ENCODE measurements at places on chromosomes 1 and 21.

- no peak for DNase-seq
Observed at GRCh38 chr1:217342105-217342504, 288.8 kb downstream of the GPATCH2 start.

DNA sequence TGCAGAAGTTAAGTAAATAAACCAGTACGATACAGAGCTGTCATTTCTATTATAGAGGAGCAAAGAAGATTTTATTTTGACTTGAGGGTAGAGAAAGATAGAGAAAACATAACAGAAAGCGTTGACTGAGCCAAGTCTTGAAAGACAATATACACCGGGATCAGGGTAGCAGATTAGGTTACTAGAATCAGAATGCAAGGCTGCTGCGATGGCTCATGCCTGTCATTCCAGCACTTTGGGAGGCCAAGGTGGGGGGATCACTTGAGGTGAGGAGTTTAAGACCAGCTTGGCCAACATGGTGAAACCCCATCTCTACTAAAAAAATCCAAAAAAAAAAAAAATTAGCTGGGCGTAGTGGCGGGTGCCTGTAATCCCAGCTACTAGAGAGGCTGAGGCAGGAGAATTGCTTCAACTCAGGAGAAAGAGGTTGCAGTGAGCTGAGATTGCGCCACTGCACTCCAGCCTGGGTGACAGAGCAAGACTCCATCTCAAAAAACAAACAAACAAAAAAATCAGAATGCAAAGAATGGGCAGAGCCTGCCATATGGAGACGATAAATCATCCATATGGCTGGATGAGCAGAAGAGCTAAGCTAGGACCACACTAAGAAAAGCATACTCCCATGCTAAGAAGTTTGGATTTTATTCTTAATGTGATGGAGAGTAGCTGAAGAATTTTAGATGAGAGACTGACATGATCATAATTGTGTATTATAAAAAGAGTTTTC is 9.9 kb upstream of the ABCD3 start:
- DNase-seq = no peak

- no peak for DNase-seq
Observed at GRCh38 chr1:29901624-29902325, 665.5 kb downstream of the PTPRU start.

DNA sequence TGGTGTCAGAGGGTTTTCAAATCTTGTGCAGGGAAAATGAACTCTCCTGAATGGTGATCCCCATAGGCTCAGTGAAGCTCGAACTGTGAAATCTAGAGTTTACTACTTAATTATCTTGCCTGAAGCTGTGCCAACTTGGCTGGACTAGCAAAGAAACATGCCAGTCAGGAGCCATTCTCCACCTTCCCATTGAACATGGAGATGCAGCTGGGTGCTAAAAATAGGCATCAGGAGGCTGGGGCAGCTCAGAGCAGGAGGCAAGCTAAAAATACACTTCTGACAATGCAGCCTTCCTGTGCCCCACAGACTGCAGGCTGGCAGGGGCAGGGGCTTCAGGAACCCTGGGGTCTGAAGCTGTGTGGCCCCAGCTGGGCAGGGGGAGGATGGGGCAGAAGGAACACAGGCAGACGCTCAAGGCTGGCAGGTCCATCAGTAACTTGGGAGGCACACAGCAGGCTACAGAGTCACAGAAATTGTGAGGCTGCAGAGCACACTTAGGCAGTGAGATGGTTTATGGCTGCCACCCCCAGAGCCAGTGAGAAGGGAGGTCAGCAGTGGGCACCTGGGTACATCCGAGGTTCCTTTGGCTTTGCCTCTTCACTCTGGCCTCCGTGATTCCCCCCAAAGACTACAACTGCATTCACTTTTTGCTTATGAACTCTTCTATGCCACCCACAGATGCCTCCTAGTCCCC is 155.4 kb upstream of the KCND3 start:
- DNase-seq = no peak

DNA sequence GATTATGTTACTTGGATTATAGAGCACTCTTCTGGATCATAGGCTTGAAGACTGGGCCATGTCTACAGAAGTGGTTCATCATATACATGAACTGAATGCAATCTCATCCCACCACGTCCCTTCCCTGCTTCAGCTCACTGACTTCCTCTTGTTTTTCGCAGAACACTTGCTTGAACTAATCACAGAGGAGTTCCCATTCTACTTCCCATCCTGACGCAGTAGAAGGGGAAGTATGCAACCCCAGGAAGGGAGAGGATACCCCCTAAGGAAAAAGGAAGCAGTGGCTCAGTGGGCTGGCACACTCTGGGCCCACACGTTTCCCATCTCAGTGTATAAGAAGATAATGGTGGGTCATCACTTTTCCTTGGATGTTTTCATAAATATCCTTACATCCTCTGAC is 36.2 kb downstream of the CASQ2 start:
- no peak for DNase-seq

DNA sequence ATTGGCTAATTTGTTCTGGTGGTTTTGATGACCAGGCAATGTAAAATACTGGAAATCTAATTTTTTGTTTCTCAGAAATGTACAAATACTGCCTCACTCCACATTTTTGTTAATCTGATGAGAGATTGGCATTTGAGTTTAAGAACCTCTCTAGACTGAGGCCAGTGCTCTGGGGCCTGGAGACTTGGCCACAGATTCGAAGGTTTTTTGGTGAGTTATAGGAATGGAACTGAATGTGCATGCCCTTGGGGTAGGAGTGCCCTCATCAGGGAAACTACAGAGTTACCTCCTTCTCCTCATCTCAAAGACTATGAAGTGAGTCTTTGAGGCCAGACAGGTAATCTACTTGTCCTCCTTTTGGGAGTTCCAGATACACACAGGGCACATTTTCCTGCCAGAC is 347.9 kb downstream of the LTN1 start:
- DNase-seq = no peak

GRCh38 chr1:183687546-183688304 is 34.6 kb upstream of the APOBEC4 start:
- no peak for DNase-seq

DNA sequence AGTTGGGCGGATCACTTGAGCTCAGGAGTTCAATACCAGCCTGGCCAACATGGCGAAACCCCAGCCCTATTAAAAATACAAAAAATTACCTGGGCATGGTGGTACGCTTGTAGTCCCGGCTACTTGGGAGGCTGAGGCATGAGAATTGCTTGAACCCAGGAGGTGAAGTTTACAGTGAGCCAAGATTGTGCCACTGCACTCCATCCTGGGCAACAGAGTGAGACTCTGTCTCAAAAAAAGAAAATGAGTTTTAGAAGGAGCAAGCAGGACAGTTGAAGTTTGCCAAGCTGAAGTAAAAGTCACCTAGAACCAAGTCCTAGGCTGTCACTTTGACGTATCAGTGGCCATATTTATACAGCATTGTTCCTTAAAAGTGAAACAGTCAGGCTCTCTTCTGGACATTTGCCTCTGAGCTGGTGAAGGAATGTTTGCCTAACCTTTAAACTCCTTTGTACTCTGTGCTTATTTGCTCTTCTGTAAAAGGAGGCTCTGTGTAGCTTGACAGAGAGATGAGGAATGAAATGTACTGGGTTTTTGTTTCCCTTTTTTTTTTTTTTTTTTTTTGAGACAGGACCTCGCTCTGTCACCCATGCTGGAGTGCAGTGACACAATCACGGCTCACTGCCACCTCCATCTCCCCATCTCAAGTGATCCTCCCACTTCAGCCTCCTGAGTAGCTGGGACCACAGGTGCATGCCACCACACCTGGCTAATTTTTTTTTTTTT is 2.8 kb downstream of the RAB4A start:
- DNase-seq = no peak

- no peak for DNase-seq
Observed at GRCh38 chr1:152656459-152656858, 6.7 kb upstream of the LCE2D start.

DNA sequence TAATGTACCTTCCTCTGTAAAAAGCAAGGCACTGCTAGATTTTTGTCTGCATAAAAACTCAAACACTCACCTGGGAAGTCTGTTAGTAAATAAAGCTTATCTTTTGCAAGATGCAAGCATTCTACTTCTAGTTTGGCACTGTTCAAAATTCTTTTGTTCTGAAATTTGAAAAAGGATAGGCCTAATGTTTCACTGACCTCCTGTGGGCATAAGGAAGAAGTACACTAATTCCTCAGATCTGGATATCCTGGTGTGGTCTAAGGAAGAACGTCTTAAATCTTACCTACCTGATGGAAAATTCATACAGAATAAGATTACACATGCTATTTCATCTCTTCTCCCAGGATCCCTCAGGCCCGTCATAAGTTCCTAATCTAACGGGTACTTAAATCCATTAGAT is 93.5 kb upstream of the CAMK1G start:
- DNase-seq = no peak

DNA sequence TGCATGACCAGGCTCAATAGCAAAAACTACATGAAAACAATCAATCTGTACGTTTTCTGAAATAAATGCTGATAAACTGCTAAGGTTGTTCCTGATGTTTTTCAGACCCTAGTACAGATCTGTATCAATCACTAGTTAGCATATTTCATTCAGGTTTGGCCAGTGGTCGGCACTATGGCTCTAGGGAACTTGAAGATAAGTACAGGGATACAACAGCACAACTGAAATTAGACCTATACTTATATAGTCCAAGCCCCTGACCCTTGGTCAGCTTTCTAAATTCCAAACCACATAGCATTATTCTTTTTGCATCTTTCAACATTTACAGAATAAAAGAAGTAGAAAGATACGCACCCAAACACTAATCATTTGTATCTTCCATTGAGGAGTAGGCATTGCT is 142.7 kb downstream of the PLPPR4 start:
- no peak for DNase-seq

GRCh38 chr1:40305871-40306270 is 11.2 kb downstream of the COL9A2 start:
- DNase-seq = no peak

- no peak for DNase-seq
Observed at GRCh38 chr1:26863685-26864077, 732 bp downstream of the SFN start.

DNA sequence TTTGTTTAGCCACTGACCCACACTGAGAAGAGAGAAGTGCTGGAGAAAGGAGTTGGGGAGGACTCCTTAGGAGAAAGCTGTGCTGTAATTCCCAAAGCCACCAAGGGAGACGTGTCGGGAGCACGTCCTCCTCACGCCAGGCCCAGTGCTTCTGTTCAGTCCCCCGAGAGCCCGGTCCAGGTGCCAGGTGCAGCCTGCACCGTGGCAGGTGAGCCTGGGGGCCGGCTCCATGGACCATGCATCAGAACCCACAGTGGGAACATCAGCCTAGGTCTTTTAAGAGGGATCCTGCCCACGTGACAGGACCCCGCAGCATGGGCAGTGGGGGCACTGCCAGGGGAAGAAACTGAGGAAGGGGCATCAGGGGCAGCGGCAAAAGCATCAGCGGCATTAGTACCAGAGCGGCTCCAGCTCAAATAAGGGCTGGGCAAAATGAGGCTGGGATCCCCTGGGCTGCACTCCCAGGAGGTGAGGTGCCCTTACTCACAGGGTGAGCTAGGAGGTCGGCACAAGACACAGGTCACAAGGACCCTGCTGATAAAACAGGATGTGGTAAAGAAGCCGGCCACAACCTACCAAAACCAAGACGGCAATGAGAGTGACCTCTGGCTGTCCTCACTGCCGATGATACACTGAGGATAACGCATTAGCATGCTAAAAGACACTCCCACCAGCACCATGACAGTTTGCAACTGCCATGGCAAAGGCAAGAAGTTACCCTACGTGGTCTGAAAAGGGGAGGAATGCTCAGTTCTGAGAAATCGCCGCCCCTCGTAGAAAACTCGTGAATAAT is 24.6 kb upstream of the PRDM15 start:
- DNase-seq = no peak

GRCh38 chr1:31428436-31429221 is 15.6 kb downstream of the SERINC2 start:
- no peak for DNase-seq

DNA sequence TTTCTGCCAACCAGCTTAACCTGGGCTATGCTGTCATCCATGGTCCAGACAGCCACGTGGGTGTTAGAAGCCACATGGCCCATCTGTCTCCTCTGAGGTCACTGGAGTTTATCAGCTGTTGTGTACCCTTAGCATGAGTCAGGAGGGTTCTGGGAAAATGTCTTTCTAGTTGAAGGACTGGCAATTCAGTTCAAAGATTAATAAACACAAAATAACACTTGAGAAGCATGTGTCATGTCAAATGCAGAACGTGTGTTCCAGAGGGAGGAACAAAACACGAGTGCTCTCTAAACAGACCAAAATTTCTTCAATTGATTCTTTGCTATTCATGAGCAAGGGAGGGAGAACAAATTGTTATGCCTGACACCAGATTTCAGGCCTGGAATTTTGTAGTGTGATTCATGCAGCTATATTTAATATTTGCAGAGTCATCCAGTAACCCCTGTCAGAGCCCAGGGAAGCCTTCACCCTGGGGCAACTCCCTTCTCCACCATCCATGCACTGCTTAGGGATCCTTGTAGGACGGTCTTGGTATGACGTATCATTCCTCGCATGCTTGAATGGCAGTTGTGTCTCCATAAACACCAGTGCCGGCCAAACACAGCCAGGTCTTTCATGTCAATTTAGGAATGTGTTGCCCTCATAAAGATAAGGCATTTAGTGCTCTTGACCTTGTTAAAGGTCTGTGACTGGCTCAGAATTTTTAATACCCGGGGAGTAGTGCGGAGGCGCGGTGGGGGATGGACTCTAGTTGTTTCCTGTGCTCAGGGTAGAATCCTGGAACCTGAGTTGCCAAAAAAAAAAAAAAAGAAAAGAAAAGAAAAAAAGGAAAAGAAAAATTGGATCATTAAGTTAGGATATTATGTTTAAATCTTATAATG is 27.7 kb upstream of the DYRK1A start:
- no peak for DNase-seq

DNA sequence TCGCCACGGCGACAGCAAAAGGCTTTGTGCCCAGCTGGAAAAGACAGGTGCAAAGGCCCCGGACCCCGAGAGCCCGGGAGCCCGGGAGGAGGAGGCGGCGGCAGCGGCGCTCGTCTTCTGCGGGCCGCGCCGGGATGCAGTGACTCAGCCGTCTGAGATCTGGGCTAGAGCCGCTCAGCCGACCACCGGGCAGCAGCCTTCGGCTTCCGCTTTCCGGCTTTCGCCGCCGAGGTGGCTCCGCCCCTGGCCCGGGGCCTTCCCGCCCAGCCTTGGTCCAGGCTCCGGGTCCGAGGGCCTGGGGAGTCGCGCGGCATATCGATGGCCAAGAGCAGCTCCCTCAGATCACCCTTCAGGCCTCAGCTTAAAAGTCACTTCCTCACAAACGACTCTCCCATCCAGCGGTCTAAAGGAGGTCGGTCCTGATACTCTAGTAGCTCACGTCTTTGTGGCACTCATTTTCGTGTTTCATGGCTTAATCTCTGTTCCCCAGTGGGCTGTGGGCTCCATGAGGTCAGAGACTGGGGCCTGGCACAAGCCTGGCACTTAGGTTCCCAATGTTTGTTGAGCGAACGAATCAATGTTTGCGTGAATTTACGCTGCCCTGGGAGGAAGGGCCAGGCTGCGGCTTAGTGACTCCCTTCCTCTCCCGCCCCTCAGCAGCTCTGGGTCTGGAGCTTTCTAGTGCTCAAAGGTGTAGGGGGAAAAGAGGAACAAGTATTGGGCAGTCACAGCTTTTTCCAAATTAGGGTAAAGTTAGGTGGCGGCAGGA is at the start of gene PHTF1:
PHTF1 (minus strand) TSS at position 154 of the 769 bp plus-strand sequence. CDS start 783 bp downstream, outside the sequence.
- peak; percentile 47 for DNase-seq

GRCh38 chr1:201450721-201451291 is 18.2 kb downstream of the PHLDA3 start:
- no peak for DNase-seq

GRCh38 chr1:218262259-218262658 is 22.8 kb upstream of the RRP15 start:
- no peak for DNase-seq
